ENCODE measurements at places on chromosomes 2 and 18. TPM values are rescaled to one million over a fixed set of nuclear protein-coding genes. Genes with fewer than 3 reads are reported as not detected.

DNA sequence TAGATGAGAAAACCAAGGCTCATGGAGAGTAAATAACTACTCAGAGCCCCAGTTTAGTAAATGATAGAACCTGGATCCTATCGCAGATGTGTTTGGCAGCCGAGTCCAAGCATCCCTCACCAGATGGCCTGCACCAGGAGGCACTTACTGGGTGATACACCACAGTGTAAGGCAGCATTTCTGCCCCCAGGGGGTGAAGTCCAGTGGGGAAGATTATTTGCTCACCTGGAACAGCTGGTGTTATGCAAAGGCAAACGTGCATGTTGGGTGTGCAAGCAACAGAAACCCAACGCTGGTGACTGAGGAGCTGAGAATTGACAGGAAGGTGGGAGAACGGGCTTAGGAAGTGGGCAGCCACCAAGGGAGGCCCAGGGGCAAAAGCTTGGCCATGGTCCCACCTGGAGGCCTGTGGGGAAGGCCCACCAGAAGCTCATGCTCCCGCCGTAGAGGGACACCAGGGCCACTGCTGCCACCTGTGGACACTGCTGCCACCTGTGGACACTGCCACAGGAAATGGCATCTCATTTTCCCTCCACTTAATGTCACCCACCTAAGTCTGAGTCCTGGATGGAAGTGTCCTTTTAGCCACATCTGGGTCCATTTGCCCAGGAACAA lies 100.6 kb downstream of the TFCP2L1 start:
- no peak for DNase-seq
- no peak overlapping the region for H3K27ac ChIP-seq
- no peaks in the 10 kb centered on the region for H3K4me1 ChIP-seq
- no peak overlapping the region for H3K4me3 ChIP-seq

DNA sequence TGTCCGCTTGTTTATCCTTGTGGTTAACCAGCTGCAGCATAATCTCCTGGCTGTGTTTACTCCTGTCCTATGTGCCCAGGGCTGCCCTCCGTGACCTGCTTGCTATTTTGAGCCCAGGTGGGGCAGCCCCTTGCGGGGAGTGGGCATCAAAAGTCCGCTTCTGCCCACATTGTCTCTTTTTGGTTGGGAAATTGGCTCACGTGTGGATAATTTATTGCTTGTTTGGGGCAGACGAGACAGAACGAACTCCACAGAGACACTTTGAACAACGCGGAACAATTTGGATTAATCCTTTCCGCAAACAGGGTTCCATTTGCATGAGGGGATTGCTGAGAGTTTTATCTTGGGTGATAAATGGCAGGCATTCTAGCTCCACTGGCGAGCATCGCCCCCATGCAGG lies 8.1 kb upstream of the CXCR4 start:
- H3K4me1 ChIP-seq: no peaks in the 10 kb centered on the region
- H3K4me3 ChIP-seq: no peak overlapping the region
- DNase-seq: no peak
- H3K27me3 ChIP-seq: no peaks in the 10 kb centered on the region

DNA sequence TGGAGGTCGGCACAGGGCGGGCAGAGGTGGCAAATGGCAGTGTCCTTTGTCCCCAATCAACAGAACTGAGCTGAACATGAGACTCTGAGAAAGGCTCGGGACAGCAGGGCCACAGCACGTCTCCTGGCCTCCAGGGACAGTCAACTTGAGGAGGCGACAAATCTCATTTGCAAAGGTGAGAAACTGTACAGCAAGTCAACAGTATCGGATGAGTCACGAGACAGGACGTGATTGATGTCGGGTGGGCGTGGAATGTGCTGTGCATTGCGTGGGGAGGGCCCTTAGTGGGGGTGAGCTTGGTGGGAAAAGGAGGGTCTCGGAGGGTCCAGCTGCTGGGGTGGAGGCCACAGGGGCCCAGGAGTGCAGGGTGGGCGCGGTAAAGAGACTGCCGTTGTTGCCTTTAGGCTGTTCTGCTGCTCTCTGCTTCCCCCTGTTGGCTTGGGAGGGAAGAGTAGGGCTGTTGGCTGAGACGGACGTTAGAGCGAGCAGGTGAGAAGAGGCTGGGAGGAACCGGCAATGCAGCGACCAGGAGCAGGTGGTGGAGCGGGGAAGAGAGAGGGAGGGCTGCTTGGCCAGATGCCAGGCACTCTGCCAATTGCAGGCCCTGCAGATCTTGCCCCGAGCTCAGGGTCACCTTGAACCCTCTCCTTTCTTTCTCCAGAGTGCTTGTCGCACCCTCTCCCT lies 164.3 kb downstream of the BCL2 start:
- peaks cover 3% of the 10 kb centered on the region for H3K4me1 ChIP-seq
- H3K36me3 ChIP-seq: no peaks in the 10 kb centered on the region
- H3K4me3 ChIP-seq: no peak overlapping the region
- H3K27ac ChIP-seq: peak overlapping the region; percentile 22

GRCh38 chr2:80437959-80438358 lies 133.4 kb upstream of the LRRTM1 start:
- no peak overlapping the region for H3K27ac ChIP-seq
- no peak overlapping the region for H3K4me3 ChIP-seq
- no peaks in the 10 kb centered on the region for H3K4me1 ChIP-seq
- no peak for DNase-seq
- H3K36me3 ChIP-seq: no peaks in the 10 kb centered on the region

The POLR1B gene
- 22.7 TPM for total RNA-seq

The GPAT2 gene
- 5.4 TPM for total RNA-seq

- no peaks in the 10 kb centered on the region for H3K27me3 ChIP-seq
- no peak for DNase-seq
- no peaks in the 10 kb centered on the region for H3K36me3 ChIP-seq
- no peak overlapping the region for H3K27ac ChIP-seq
- H3K4me1 ChIP-seq: no peaks in the 10 kb centered on the region
Measured at GRCh38 chr2:217301142-217301925, 441.5 kb upstream of the TNP1 start.

The TUBB8B gene
- total RNA-seq: not detected

DNA sequence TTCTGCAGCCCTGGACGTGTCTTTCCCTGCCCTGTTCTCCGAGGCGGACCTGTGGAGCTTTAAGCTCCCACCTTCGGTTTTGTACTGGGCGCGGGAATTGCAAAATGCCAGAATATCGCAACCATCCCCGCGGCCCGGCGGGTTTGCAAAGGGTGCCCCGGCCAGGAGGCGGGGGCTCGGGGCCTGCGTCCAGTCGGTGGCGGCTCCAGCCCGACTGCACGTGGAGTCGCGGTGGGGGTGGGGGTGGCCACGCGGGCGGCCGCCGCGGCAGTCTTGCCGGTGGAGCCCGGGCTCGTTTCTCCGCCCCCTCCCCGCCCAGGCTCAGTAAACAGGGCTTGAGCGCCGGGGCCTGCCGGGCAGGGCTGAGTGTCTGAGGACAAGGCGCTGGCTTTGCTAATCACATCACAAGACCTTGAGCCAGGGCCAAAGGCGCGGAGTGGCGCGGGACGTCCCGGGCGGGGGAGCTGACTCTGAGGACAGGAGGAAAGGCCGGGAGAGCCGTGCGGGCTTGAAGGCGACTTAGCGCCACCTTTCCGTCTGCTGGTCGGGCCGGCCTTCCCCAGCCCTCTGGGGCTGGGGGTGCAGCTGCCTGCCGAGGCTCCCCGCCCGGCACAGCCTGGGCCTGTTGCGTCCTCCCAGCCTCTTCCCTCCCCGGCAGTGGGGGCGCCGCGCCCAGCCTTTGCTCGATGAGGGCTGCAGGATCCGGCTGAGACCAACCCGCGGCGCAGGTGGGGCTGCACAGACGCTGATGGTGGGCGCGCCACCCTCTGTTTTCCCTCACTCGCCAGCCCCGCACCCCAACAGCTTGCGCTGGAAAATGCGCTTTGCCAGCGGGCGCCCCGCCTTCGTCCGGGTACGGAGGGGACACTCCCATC lies 786 bp upstream of the ZFP36L2 start:
- H3K27me3 ChIP-seq: no peaks in the 10 kb centered on the region
- H3K4me1 ChIP-seq: no peaks in the 10 kb centered on the region
- H3K27ac ChIP-seq: peak overlapping the region; percentile 99
- H3K36me3 ChIP-seq: no peaks in the 10 kb centered on the region
- H3K4me3 ChIP-seq: peak overlapping the region; percentile 89

Data from uterus (tissue), 4 donors.